ENCODE measurements at places on chromosomes 3 and 15.

DNA sequence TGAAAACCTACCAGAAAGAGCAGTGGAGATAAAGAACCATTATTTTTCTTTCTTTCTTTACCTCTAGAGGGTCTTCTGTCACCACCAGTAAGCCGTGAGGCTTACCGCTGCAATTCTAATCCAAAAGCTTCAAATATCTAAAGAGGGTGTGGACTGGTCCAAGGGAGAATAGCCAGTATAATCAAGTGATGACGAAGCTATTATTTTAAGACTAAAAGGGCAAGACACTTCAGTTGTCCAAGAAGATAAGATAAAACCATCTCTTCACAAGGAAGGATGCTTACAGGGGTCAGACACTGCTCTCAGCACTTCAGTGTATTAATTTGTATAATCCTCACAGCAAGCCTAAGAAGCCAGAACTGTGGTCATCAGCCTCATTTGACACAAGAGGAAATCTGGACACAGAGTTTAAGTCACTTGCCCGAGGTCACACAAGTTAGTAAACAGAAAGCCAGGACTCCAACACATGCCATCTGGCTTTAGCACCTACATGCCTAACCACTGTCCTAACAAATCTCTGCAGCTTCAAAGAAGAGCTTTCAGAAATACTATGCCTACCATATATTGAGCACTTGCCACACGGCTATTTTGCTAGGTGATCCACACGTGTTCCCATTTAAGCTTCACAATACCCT, 14.6 kb downstream of the HDC start:
- no peak for DNase-seq

- DNase-seq: no peak
These were observed 297.3 kb downstream of the DOCK3 start for GRCh38 chr3:50972029-50972428.

DNA sequence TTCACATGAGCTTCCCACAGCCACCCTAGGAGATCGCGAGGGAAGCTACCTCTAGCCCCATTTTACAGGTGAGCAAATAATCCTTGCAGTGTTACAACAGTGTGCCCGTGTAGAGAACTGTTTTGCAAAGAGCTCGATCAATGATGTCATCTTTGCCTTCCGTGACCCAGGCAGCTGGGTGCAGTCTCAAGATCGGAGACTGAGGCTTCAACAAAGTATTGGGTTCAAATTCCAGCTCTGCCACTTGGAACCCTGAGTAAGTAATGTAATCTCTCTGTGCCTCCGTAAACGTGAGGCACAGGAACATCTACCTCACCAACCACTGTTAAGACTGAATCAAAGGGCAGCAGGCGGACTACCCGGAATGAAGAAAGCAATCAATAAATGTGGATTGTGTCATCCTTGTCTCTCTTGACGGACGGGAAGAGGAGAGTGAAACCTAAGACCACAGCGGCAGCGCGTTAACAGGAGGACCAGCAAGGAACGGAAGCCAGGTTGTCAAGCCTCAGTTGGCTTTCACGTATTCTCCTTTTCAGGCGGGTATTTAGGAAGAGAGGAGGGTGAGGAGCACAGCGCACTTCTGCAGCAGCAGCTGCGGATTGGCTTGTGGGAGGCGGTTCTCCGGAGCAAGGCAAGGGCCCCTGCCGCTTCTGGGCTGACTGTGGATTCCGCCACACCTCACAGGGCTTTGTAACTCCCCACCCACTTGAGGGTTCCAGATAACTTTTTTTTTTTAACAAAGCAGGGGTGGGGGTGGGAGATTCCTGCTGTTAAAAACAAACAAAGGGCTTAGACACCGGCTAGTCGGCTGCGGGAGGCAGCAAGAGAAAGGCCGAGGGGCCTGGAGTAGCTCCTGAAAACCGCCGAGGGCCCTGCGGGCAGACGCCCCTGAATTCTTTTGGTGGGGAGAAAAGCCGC, 1.5 kb upstream of the SMAD3 start:
- no peak for DNase-seq

DNA sequence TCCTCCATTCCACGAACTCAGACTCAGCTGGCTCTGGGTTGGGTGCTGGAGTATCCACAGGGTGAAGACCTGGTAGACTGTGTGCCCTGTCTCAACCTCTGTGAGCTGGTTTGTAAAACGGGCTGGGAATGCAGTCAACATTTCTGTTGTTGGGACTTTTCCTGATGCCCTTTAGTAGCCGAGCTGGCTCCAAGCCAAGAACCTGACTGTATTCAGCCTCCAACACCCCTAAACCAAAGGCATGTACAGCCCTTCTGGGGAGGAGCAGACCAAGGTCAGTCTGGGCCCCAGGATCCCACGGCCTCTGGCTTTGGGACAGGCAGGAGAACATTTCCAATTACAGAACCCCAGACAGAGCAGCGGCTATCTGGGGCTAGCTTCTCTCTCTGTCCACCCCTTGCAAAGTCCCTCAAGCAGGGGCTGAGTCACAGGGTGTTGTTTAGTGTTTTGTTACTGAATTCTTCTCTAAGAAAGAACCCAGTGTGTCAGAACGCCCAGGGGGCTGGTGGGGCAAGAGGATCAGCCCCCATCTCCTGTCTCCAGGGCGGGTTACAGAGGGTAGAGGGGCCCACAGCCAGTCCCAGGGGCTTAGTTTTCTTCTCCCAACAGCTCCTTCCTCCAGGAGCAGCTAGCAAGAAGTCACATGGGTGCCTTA, 56.8 kb upstream of the SLC6A6 start:
- DNase-seq: no peak

- no peak for DNase-seq
These were observed 115.6 kb downstream of the ADAMTSL3 start for GRCh38 chr15:83769411-83769999.

DNA sequence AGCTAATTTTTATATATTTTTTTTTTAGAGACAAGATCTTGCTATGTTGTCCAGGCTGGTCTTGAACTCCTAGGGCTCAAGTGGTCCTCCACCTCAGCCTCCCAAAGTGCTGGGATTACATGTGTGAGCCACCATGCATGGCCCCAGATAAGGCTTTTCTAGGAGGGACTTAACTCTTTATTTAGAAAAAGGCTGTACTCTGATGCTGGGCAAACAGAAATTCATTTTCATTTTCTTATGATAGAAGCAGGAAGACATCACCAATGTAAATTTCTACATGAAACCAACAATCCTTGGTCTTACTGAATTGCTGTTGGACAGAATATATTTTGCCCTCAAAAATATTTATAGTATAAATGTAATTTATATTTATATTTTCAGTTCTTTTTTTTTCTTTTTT, 9.6 kb downstream of the NIPA1 start:
- DNase-seq: no peak

- no peak for DNase-seq
These were observed 1.9 kb upstream of the DPH6 start for GRCh38 chr15:35547775-35548364.

DNA sequence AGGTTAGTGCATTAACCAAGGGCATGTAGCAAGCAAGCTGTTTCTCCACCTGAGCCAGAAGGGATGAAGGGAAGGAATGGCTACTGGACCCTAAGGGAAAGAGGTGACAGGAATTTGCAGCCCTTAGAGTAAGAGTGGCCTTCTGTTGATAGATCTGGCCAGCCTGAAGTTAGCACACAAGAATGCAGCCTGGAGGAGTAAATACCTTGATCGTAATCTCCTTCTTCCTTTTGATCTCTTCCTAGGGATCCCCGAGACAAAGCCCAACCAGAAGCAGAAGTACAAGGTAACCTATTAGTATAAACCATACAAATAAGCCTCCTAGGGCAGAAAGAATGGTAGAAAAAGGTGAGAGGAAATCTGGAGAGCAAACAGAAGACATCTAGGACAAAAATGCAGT, 134.6 kb downstream of the ATP8B4 start:
- DNase-seq: no peak

GRCh38 chr15:40873694-40874561, at the start of gene RHOV:
Gene RHOV (minus strand): TSS chr15:40874234. CDS start chr15:40874139, 95 bp downstream.
- DNase-seq: peak; percentile 28

DNA sequence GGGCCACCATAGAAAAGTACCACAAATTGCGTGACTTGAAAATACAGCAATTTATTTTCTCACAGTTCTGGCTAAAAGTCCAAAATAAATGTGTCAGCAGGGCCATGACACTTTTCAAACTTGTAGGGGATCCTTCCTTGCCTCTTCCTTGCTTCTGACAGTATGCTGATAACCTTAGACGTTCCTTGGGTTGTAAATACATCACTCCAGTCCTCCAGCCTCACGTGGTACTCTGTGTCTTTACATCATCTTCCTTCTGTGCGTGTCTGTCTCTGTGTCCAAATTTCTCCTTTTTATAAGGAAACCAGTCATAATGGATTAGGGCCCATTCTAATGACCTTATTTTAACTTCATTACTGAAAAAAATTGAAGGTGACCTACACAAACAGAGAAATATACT, 7.4 kb downstream of the RNF168 start:
- DNase-seq: no peak

GRCh38 chr3:129548104-129548965, 5.4 kb downstream of the H1-8 start:
- DNase-seq: no peak

DNA sequence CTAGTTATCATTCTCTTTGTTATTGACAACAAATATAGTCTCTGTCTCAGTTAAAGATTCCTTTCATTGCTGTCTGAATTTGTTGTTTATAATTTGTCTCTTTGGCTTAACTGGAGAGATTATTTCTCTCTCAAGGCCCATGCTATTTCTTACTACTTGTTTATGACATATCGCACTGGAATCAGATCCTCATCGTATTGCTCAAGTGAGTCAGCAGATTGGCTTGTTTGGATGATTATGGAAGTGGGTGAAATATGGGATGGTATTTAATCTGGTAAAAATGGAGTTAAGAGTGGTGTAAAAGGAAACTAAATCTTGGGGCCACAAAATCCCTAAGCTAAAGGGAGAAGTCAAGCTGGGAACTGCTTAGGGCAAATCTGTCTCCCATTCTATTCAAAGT, 613.1 kb downstream of the SI start:
- no peak for DNase-seq

- DNase-seq: no peak
These were observed 4.1 kb downstream of the PBRM1 start for GRCh38 chr3:52681596-52681995.

Measured in omental fat pad (tissue), 4 donors.